ENCODE measurements at places on chromosomes 2 and 18.

DNA sequence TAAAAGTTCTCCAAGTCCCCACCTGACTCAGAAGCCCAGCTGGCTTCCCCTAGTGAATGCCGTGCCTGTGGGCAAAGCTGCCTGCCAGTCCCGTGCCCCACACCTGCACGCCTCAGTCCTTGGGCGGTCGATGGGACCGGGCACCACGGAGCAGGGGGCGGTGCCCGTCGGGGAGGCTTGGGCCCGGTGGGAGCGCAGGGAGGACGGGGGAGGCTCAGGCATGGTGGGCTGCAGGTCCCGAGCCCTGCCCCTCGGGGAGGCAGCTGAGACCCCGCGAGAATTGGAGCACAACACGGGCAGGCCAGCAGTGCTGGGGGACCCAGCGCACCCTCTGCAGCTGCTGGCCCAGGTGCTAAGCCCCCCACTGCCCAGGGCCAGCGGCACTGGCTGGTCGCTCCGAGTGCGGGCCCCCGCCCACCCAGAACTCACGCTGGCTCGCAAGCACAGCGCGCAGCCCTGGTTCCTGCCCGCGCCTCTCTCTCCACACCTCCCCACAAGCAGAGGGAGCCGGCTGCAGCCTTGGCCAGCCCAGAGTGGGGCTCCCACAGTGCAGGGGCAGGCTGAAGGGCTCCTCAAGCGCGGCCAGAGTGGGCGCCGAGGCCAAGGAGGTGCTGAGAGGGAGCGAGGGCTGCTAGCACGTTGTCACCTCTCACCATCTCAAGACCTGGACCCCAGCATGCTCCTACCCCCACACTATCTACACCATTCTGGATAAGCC lies 215.5 kb downstream of the TNS1 start:
- no peak for DNase-seq

GRCh38 chr18:23194155-23194996 lies 59.1 kb downstream of the CABLES1 start:
- no peak for DNase-seq

DNA sequence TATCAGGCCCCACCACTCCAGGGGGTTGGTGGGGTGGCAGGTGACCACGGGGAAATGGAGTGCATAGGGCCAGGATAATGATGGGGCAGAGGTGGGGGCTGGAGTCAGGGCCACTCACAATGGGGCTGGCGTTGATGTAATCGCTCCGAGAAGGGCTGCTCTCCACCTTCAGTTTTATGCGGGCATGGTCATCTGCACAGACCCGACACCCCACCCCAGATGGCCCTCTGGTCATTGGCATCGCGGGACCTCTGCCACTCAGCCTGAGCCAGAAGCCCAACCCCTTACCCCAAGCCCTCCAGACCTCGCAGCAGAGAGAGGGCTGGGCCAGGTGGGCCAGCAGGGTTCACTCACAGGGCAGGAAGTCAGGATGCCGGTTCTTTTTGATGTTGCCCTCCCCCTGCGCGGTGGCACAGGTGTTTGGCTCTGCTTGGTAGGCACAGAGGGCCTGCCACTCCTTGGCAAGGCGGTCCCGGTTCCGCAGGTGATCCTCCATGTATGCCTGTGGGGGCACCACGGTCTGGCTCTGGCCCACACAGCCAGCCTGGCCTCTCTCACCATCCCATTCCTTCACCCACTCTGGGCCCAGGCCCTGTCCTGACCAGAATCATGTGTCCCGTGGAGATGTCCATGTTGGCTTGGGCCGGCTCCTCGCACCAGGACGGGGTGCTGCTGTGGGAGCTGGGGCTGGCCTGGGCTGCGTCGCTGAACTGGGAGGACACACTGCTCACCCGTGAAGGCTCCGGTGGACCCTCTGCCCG lies 12.4 kb downstream of the PTPRN start:
- no peak for DNase-seq

DNA sequence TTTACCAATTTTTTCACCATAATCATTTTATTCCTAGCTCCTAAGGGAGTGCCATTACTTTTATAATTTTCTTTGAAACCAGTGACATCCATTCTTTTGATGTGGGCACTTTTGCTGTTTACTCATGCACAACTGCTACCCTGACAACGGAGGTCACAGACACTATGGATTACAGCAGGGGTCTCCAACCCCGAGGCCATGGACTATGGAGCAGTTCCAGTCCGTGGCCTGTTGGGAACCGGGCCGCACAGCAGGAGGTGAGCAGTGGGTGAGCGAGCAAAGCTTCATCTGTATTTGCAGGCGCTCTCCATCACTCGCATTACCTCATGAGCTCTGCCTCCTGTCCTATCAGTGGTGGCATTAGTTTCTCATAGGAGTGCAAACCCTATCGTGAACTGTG lies 34.6 kb downstream of the PRPF40A start:
- DNase-seq, result no peak

DNA sequence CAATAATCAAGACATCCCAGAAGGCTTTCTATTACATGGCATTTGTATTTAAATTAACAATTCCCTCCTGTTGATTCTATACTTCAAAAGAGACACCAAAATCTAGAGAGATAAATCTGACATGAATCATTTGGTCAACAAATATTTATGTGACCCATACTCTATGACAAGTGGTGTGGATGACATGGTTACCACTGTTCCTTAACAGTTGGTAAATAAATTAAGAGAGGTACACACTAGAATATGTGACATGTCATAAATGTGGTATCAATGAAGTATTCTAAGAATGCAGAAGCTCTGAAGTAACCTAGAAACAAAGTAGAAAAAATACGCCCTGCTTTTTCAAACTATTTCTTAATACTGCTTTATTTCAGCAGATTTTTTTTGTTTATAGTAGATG lies 255.4 kb downstream of the EXOC6B start:
- no peak for DNase-seq

DNA sequence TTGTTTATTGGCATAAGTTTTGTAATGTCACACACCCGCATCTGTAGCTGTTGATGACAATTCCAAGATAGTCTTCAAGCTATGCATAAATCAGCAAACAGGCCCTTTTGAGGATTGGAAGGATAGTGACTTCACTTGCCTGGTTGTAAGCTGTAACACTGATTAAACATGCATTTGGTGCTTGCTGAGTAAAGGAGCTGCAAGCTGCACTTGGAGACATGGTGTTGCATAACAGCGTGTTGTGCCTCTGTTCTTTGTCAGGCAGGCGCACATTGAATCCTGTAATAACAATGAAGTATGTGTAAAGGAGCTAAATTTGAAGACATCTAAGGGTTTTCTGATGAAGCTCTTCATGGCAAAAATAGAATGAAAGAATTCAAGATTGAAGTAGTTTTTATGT lies 68.7 kb upstream of the TTC27 start:
- DNase-seq, result no peak

- DNase-seq, result no peak
Observed at GRCh38 chr2:217415316-217415715, 555.5 kb upstream of the TNP1 start.

DNA sequence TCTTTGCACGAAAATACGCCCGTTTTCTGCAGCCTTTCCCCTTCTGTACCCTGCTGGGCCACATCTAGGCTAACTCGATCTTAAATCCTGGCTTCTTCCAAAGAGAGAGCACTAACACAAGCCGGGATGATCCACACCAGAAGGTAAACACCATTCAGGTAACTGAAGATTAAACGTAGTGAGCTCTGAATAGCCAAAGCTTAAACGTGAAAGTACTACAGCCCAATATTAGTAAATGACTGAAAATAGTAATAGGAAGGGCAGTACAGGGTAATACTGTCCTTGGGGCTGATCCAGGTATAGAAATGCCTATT lies 422 bp upstream of the MRPL53 start:
- DNase-seq, result no peak

- DNase-seq, result no peak
Observed at GRCh38 chr2:171013851-171014250, 84.8 kb downstream of the GORASP2 start.

GRCh38 chr2:99881901-99882591 lies 260.3 kb downstream of the AFF3 start:
- DNase-seq, result no peak

DNA sequence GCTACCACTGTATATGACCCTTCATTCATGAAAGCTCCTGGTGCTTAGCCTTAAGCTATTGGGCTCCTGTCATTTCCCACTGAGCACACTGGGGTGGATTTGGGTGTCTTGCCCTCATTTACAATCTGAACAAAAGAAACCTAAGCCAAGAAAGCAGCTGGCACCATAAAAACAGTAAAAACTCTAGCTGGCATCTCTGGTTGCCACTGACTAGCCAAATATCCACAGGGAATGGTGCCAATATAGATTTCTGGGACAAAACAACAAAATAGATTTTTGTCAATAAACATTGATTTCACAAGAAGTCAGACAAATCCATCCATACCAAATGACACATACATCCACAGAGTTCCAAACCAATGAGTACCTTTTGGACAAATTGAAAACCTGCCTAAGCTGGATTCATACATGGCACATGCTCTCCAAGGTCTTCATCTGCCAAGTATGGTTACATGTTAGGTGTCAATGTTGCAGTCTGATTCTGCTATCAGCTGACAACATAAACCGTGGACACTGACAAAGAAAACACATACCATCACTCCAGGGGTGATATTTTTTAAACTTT lies 1081.5 kb upstream of the ZEB2 start:
- no peak for DNase-seq

DNA sequence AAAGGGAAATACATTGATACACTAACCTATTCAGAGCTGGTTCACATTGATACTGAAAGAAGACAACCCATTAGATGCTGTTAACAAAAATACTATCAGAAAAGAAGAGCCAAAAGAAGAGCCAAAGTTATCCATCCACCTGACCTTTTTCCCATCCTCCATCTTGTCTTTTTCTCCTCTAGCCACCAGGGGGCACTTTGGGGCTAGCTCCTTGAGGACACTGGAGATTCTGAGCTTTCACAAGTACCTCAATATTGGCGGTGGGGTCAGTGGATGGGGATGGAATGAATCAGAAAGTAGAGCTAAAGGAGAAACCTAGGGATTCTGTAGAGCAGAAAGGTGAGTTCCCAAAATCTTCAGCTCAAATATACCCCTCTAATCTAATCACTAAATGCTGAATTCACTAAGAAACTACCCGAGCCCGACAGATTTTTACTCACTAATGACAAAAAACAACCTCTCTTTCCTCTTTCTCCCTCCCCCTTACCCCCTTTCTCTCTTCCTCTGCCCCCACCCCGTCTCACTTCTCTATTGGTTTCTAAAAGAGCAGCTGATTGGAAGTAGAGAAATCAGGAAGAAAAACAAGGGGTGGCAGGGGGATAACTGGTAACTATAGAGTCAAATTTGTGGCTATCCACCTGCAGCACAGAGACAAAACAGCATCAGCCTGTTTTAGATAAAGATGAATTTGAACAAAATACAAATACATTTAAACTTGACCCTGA lies 203.3 kb downstream of the TCF4 start:
- DNase-seq, result no peak

DNA sequence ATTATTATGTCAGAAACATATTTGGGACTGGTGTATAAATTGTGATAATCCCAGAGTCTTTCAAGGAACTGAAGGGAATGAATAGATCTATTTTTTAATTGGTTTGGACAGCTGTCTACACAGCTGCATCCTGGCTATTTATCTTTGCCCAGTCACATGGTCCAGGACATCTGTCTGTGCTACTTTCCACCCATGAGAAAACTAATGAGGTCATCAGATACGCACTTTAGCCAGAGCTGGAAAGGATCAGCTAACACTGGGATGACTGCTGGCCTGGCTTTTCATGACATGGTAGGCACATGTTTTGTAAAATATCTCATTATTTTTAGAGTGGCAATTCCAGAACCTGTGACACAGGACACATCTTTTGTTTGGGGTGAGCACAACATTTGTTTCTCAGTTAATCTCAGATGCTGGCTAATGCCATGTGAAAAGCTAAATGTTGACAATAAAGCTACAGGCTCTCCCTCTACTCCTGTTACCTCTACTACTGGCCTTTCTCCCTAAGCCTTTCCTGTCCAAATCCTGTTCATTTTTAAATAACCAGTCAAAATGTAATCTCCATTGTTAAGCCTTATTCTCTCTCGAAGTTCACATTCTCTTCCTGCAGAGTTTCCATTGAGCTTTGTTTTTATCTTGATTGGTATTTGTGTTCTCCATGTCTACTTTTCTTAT lies 500.7 kb downstream of the RIT2 start:
- no peak for DNase-seq

DNA sequence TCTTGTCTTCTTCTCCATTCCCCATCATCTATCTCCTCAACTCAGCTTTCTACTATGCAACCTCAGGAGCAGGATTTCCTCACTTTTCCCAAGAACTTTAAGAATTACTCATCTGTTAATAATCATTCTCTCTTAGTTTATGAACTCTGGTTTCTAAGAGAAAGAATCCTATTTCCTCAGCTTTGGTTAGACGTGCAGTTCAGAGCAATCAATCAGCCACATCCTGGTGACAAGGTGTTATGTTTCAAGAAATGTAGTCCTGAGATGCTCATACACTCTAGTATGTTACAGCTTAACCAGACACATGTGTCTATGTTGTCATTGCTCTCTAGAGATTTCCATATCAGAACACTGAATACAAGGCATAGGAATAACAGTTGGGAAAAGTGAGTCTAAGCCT lies 277.9 kb downstream of the MBD2 start:
- DNase-seq, result no peak

DNA sequence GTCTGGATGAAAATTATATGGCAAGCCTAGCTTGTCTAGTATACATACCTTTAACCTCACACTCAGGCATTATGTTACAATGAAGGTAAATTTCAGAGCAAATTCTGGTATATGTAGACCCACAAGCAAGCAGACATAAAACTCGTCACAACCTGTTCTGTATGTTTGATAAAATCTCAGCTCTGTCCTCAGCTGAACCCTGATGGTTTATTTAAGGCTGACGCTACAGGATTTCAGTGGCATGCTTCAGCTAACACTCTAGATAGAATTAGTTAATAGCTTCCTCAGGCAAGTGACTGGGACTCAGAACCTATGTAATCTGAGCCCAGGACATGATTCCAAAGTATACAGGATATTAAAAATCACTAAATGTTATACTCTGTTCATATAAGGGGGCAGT lies 68.2 kb upstream of the MC2R start:
- DNase-seq, result no peak

GRCh38 chr2:111712940-111713515 lies 171.0 kb downstream of the ANAPC1 start:
- DNase-seq, result no peak

DNA sequence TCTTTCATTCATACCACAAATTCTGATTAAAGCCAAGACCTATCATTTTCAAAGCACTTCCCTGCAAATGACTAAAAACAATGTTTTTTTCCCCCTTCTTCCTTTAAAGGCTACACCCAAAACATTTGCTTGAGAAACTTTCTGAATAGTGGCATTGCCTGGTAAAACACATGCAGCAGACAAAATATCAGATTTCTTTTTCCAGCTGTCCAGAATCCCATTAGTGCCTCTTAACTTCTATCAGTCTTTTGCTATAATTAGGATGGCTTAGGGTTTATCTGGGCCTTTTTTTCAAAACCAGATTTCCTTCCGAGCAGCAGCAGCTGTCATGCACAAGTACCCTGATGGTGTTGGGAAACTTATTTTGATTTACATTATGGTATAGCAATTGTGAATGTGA lies 50.6 kb downstream of the ALPK2 start:
- DNase-seq, result no peak

Data from stimulated activated CD8-positive, alpha-beta memory T cell treated with anti-CD3 and anti-CD28 coated beads, Interleukin-2, amount 100 ng/mL, for 1 hour (primary cell).